BJ (cell line): ENCODE measurements at places on chromosomes 2 and 18. TPM values are rescaled to one million over a fixed set of nuclear protein-coding genes. Genes with fewer than 3 reads are reported as not detected.

ADD2 gene
- polyA plus RNA-seq = not detected in 2 replicates

SOCS6 gene
- polyA plus RNA-seq = 26.7 and 28.7 TPM in 2 replicates

- DNase-seq = no peak
These were observed 1.2 kb upstream of the ZCCHC2 start for GRCh38 chr18:62521593-62521992.

DNA sequence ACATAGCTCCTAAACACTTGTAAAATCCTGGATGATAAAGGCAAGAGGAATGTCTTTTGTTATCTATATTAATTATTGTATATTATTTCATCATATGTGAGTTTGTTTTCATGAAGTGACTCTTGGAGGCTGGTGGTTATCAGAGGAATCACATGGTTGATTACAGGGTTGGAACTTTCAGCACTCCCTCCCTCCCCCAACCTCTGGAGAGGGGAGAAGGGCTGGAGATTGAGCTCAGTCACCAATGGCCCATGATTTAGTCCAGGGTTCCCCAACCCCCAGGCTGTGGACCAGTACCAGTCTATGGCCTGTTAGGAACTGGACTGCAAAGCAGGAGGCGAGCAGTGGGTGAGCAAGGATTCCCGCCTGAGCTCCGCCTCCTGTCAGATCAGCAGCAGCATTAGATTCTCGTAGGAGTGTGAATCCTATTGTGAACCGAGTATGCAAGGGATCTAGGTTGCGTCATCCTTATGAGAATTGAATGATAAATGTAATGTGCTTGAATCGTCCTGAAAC lies 37.7 kb downstream of the FBXO48 start:
- no peak for DNase-seq

DNA sequence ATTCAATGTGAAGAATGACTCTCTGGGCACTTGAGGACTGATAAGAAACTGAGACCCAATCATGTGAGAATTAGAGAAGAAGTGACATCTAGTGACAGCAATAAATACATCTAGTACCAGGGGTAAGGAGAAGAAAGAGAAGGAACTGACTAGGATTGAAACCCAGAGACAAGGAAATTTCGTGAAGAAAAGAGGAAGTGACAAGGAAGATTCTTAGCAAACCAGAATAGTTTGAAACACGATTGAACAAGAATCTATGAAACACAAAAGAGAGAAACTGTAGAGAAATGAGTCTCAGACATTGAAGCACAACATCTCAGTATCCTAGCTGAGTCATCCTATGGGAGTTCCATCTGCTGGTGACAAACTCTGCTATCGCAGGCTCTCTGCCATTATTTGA lies 571.9 kb upstream of the PKDCC start:
- DNase-seq = no peak

- no peak for DNase-seq
These were observed 505.4 kb upstream of the PIK3C3 start for GRCh38 chr18:41449612-41450011.

ALPI gene
- not detected in 2 replicates for polyA plus RNA-seq

GRCh38 chr2:241194811-241195210 lies 6.3 kb downstream of the ANO7 start:
- no peak for DNase-seq

FASTKD1 gene
- 5.8 and 13.5 TPM in 2 replicates for polyA plus RNA-seq

ACADL gene
- polyA plus RNA-seq = not detected in 2 replicates

MARCHF4 gene
- polyA plus RNA-seq = 9.7 and 10.0 TPM in 2 replicates

NGEF gene
- polyA plus RNA-seq = 0.11 and 0.23 TPM in 2 replicates

DNA sequence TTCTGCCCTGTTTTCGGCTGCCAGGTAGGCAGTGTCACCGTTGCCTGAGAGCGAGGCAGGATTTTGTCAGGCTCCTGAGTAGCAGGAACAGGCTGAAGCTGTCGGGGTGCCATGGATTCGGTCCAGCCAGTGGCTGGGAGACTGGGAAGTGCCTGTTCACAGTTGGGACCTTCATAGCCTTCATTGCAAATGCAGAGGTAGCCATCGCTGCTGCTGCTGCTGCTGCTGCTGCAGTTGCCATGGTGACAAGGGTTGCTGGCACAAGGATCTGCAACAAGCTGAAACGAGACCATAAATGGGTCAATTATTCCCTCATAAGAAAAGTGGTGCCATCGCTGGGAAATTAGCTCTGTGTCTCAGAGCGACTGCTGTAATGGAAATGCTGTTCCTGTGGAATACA lies 122.7 kb downstream of the DNER start:
- no peak for DNase-seq

- DNase-seq = no peak
These were observed 27.9 kb downstream of the MSH6 start for GRCh38 chr2:47810850-47811249.

DNA sequence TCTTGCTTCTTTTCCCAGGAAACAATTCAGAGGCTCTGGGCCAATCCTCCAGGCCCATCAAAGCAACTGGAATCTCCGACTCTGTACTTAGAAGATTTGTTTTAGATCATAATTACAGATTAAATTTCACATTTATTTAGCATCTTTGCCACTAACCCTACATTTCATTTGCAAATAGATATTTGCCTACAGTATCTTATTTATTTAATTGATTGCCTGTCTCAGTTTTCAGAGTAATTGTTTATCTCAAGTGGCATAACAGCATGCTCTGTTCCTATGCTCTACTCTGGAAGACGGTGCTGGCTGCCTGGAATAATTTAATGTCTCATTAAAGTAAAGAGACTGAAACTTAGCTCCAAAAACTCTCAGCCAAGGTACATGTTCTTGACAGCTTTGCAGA lies 213.4 kb downstream of the HNMT start:
- DNase-seq = no peak

CD8B2 gene
- polyA plus RNA-seq = not detected in 2 replicates

DSG3 gene
- polyA plus RNA-seq = not detected in 2 replicates

TFCP2L1 gene
- polyA plus RNA-seq = 0.01 and 0.05 TPM in 2 replicates

DNA sequence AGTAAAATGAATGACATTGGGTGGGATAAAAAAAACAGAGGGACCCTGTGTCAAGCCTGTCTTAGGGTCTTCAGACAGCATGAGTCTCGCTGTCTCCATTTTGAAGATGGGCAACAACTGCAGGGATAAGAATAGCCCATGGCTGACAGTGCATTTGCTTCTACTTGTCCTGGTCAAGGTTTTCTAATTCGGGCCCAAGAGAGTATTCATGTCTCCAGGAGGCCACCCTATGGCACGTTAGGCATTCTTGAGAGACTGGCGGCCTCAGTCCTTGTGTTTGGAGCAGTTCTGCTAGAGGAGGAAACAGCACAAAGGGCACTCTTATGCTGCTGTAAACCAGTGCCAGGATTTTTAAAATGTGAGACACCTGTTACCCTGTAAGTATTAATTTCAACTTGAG lies 9.5 kb upstream of the MYL1 start:
- DNase-seq = no peak

CRYGC gene
- not detected in 2 replicates for polyA plus RNA-seq

- DNase-seq = no peak
These were observed 1491.9 kb upstream of the CELF4 start for GRCh38 chr18:39057423-39058064.

DNA sequence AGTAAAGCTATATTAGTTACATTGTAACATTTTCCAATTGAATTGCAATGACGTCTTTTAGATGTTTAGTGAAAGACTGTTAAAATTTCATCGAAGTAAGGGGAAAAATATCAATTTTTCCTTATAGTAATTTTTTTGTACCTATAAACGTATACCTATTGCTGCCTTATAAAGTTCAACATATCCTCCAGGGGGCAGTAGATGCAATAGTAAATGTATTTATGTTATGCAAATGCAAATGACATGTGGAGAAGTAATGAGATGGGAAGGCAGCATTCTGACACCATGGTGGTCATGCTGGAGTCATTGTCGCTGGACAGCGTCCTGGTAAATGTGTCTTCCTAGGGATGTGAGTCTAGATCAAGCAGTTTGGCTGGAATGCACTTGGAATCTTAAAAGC lies 38.7 kb downstream of the MSTN start:
- DNase-seq = no peak
